NCI-H2171 treated with DMSO at 0.1 percent for 48 hours (cell line): ENCODE measurements at places on chromosomes 2 and 18.
A peak's percentile ranks its signal among the peaks of the same experiment; 100 is the strongest.

GRCh38 chr2:46411245-46411641, 68.1 kb upstream of the TMEM247 start:
- DNase-seq = no peak

GRCh38 chr18:35588995-35589394, 7.5 kb downstream of the GALNT1 start:
- DNase-seq = no peak

- peak; percentile 45 for DNase-seq
These were observed 134.8 kb upstream of the DOCK10 start for GRCh38 chr2:225177098-225177497.

DNA sequence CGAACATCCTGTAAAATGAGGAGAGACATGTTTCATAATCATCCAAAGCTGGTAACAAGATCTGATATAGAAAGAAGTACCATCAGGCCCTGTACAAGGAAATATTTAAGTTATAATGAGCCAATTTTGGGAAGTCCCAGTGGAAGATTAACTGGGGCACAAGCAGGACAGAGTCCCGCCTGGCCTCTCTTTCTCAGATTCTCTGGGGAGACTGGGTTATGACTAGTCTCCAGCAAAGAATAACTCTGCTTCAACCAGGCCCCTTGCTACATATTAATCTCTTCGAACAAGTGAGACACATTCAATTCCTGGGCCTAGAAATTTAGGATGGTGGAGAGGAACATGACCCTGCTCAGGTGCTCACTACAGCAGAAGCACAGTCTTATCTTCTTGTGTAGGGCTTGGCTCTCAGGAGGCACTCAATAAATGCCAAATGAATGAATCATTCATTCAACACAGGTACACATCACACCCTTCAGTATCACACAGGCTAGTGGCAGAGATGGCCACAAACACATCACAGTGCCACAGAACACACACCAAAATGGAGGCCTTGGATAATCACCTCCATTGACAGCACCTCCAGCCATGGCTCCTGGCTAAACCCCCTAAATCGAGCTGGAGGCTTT, 46.4 kb upstream of the RNF152 start:
- DNase-seq = no peak

GRCh38 chr2:227570615-227571014, 28.1 kb upstream of the SCYGR2 start:
- no peak for DNase-seq
